Large intestine (tissue), 12 donors: ENCODE measurements at places on chromosomes 3 and 15. TPM values are rescaled to one million over a fixed set of nuclear protein-coding genes. Genes with fewer than 3 reads are reported as not detected.
A peak's percentile ranks its signal among the peaks of the same experiment; 100 is the strongest.

Gene CYP8B1
- polyA plus RNA-seq = 0.75 TPM

DNA sequence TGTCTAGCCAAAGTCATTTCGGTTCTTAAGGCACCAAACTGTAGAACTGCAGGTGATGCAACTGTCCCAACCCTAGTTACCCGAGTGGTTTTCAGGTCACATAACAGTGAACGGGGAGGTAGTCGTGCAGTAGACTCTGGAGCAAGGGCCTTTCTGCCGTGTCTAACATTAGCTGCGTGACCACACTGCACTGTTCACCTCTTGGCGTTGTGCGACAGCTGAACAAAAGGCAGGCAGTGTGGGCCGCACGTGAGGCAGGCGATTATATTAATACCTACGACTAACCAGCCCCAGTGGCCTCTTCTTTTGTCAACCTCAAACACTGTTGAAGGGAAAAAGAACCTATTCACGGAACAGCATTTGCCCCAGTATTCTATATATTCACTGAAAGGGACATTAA, 2.8 kb downstream of the LRRN1 start:
- DNase-seq = peak; percentile 15

GRCh38 chr3:42732829-42733459, 30.3 kb upstream of the HHATL start:
- no peak for DNase-seq

GRCh38 chr3:148005456-148005855, 596.3 kb downstream of the ZIC1 start:
- no peak for DNase-seq

GRCh38 chr15:27846722-27847395, 252.3 kb downstream of the OCA2 start:
- no peak for DNase-seq

DNA sequence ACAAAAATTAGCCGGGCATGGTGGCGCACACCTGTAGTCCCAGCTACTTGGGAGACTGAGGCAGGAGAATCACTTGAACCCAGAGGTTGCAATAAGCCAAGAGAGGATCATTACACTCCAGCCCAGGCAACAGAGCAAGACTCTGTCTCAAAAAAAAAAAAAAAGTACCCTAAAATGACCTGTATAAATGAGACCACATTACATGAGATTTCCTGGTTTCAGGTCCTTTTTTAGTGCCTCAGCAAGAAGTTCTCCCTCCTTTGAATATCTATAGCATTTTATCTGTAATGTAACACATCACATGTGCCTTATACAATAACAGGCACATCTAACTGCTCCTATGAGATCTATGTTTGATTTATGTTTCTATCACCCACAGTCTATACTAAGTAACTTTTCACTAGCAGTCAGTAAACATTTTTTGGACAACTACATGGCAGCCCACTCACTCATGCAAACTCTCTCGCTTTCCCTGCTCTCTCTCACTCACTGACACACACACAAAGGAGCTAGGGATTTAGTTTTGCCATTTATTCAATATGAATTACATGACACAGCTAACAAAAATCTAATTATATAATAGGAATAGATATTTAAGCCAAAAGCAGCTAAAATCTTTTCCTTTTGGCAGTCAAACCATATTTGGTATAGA, 34.1 kb downstream of the ADAM10 start:
- no peak for DNase-seq

- DNase-seq = no peak
These were observed 61.3 kb upstream of the TAMM41 start for GRCh38 chr3:11907667-11908660.

DNA sequence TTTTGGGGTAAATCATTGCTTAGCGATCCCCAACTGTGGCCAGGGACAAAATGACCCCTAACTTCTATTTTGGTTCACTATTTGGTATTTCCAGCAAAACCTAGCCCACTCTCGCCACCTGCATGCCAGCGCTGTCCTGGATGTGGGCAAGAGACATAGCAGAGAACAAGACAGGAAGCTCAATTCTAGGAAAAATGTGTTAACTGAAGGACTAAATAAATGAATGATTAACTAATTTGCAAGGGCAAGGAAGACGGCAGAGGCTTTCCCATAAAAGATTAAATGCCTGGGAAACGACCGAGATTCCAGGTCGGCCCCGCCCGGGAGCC, 408 bp downstream of the NICN1 start:
- DNase-seq = no peak

DNA sequence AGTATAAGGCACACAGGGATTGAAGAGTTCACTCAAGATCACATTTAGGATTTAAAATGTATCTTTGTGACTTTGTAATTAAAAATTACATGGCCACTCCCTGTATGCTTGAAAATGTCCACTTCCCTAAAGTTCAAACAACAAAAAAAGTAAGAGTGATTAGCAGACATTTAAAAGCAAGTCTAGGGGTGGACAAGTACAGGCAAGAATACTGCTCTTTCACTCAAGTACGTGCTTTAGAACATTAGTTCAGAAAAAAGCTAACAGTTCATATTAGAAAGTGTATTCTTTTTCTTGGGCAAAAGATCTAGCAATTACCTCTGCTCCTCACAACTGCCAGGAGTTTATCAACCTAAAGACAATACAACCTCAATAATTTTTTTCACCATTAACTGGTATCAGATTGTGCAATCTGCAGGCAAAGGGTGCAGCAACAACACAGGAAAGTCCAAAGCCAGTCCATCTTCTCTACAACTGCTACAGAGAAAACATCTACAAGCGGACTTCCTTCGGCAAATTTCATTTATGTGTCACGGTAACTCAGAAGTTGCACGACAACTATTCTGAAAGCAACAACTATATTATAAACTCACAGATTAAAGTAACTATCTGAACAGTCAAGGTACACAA, 18.1 kb downstream of the CHSY1 start:
- no peak for DNase-seq

DNA sequence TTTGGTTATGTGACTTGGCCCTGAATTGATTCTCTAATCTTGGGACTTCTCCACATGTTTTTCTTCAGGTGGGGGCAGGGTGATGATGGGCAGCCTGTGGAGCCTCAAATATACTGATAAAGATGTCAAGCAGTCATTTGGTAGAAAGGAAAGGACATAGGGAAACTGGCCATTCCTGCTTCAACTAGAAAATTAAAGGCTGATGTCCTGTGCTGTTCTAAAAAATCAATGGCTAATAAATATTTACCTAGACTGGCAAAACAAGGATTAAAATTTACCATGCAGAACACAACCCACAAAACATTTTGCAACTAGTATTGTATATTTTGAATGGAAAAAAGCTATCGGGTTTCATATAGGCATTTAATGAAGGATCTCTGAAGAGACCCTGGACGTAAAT, 133.7 kb downstream of the GADL1 start:
- no peak for DNase-seq

DNA sequence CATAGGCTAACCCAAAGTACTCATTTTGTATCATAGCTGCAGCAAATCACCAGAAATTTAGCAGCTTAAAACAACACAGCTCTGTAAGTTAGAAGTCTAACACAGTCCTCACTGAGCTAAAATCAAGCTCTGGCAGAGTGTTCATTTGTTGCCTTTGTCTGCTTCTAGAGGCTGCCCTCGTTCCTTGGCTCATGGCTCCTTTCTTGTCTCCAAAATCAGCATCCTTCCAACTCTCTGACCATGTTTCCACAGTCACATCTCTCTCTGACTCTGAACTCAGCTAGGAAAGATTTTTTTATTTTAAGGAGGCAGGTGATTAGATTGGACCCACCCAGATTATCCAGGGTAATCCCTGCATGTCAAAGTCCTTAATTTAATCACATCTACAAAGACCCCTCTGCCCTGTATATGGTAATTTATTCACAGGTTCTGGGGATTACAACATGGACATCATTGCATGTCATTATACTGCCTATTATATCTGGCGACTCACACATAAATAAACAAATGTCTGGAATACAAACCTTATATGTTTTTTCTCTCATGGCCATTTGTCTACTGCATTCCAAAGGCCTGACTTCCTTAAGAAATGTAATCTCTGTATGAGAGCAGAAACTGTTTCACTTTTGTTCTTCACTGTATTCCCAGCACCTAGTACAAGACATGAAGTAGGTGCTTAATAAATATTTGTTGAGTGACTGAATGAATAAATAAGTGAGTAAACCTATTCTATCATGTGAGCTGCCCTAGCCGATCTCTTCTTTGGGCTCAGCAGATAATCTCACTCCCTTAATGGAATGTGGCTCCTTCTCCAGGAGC, 15.1 kb upstream of the UACA start:
- DNase-seq = peak; percentile 50

DNA sequence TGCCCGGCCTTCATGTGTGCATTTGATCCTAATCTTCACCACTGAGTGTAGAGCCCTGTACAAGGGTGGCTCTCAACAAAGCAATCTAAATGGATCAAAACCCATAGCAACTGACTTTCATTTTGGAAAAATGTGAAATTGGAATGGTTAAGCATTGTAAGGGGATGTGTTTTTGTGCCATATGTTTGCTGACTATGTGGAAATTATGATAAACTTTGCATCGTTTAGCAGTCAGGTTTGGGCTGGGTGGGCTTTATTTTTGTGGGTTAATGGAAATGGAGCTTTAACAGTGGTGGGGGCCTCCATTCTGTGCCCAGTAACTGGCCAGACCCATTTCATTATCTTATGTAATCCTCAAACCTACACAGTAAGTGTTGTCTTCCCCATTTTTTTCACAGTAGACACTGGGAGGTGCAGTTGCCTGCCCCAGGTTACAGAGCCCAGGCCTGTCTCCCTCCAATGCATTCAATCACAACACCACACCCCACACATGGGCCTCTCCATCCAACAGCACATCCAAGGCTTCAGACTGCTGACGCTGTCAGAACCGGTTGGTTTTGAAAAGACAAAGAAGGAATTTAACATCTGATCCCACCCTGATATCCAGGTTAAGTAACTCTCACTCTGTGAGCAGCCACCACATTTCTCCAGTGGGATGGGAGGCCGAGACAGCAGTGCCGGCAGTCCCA, 136.3 kb upstream of the ABHD17C start:
- no peak for DNase-seq
